ENCODE measurements at places on chromosomes 4 and X.

- DNase-seq: no peak
These were observed 92.5 kb downstream of the TLL1 start for GRCh38 chr4:165965503-165965902.

- DNase-seq: no peak
These were observed 880.6 kb upstream of the FRG1 start for GRCh38 chr4:189060104-189060503.

- no peak for DNase-seq
These were observed 113.0 kb downstream of the MMRN1 start for GRCh38 chr4:90007494-90008167.

DNA sequence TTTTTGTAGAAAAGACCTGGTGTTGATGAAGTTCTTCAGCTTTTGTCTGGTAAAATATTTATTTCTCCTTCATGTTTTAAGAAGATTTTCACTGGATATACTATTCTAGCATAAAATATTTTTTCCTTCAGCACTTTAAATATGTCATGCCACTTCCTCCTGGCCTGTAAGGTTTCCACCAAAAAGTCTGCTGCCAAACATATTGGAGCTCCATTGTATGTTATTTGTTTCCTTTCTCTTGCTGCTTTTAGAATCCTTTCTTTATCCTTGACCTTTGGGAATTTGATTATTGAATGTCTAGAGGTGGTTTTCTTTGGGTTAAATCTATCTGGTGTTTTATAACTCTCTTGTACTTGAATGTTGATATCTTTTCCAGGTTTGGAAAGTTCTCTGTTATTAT lies 35.6 kb upstream of the NMU start:
- no peak for DNase-seq

Measured in CD4-positive, alpha-beta T cell treated with Interleukin-21 for 1 hour (primary cell).